Stimulated activated CD8-positive, alpha-beta memory T cell treated with anti-CD3 and anti-CD28 coated beads, Interleukin-15, amount 100 ng/mL, for 48 hours (primary cell): ENCODE measurements at places on chromosomes 1 and 21.

GRCh38 chr1:158101927-158102326 lies 78.8 kb upstream of the CD1D start:
- DNase-seq = no peak

- no peak for DNase-seq
These were observed 7.8 kb downstream of the PYHIN1 start for GRCh38 chr1:158939180-158939579.

DNA sequence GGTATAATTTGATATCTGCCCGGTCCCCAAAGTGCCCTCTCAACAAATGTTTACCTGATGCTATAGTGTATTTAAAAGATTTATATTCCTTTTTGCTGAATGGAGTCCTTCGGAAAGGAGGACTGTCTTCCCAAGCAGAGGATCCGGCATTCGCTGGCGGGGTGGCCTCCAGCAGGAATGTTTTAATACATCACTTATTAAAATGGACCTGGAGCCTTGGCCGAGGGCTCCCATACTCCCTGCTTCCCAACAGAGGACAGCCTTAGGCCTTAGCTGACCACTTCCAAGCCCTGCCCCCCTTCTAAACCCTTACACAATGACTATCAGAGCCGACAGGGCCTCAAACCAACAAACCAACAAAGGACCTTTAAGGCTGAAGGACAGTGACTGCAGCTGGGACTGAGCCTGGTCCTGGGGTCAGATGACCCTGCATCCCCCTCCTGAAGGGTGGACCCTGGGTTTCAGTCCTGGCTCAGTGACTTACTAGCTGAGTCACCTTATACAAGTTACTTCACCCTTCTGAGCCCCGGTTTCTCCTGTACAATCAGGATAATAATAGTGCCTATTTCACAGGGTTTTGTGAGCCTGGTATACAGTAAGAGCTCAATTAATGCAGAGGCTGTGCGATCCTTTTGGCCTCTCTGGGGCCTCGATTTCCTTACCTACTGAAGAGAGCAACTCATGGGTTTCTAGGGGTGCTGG lies 5.6 kb downstream of the CAMK2N1 start:
- DNase-seq = no peak

GRCh38 chr21:36288651-36289243 lies 31.2 kb upstream of the MORC3 start:
- DNase-seq = no peak

DNA sequence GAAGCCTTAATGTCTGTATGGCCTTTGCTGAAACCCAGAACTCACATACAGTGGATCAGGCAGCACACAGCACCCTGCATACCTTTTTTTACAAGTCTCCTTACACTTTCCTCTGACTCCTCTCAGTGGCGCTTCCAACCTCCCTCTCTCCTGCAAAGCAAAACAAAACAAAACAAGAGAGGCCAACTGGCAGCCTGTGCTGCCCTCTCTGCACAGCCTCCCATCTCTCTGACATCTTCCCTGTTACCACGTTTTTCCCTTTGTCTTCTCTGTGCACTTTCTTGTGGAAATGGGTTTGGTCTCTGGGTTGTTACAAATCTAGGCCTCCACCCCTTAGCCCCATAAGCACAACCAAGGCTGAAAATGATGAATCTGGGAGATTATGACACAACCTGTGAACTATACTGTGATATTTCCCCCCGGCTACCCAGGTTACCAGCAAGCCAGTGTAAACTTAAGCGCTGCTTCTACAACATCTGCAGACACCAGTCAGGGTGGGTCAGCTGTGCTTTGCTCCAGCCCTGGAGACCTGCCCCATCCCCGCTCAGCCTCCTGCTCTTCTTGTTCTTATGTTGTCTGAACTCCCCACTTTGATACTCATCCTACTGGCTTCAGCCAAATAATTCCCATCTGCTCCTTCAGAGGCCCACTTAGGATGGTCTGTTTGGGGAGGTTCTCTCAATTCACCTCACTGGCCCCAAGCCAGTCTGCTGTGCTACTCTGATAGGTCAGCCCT lies 54.9 kb upstream of the FMOD start:
- DNase-seq = no peak

DNA sequence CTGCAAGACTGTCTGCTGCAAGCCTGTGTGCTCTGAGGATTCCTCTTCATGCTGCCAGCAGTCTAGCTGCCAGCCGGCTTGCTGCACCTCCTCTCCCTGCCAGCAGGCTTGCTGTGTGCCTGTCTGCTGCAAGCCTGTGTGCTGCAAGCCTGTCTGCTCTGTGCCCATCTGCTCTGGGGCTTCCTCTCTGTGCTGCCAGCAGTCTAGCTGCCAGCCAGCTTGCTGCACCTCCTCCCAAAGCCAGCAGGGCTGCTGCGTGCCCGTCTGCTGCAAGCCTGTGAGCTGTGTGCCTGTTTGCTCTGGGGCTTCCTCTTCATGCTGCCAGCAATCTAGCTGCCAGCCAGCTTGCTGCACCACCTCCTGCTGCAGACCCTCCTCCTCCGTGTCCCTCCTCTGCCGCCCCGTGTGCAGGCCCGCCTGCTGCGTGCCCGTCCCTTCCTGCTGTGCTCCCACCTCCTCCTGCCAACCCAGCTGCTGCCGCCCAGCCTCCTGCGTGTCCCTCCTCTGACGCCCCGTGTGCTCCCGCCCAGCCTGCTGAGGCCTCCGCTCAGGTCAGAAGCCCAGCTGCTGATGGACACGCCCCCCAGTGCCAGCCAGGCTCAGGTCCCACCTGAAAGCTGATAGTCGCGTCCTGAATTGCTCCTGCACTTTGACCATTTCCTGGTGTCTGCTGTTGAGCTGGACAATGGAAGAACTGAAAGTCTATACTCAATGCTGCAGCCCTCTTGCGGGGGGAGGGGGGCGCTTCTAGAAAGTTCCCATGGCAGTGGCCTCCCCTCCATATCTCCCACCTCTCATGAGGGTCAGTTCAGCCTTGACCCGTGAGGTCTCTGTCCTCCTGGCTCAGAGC lies 1.2 kb downstream of the KRTAP10-4 start:
- DNase-seq = no peak

DNA sequence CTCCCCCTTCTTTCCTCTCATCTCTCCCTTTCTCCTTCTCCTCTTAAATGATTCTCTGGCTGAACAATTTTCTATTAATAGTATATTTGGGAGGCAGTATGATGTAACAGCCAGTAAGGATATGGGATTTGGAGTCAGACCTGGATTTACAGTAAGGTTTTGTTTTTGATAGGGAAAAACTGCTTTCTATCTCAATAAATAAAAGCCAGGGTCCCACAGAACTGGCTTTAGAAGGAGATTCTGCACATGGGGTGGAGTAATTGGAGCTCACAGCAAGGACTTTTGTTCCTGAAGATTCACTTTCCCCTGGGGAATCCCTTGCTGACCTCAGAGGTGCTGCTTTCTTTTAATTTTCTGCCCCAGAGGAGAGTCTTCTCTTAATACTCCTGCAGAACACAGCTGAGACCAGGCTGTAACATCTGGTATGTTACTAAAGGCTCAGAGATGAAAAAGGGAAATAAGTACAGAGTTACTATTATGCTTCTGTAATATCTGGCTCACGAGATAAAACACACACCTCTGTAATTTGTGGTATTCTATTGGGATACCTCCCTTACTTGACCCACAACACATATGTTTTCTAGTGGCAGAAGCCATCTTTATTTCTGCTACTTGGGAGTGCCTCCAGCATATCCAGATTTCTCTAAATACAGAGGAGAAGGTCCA lies 13.4 kb downstream of the EPB41 start:
- no peak for DNase-seq

DNA sequence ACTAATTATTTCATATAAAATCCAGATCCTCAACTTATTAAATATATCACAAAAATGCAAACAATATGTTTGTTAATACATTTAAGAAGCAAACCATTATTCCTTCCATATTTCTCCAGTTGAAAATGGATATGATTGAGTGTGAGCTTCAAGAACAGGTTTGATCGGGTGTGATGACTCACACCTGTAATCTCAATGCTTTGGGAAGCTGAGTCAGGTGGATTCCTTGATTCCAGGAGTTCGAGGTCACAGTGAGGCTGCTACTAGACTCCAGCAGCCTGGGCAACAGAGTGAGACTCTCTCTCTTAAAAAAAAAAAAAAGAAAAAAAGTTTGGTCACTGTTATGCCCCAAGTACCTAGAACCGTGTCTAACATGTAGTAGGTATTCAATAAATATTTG lies 42.9 kb upstream of the RRP15 start:
- DNase-seq = no peak

DNA sequence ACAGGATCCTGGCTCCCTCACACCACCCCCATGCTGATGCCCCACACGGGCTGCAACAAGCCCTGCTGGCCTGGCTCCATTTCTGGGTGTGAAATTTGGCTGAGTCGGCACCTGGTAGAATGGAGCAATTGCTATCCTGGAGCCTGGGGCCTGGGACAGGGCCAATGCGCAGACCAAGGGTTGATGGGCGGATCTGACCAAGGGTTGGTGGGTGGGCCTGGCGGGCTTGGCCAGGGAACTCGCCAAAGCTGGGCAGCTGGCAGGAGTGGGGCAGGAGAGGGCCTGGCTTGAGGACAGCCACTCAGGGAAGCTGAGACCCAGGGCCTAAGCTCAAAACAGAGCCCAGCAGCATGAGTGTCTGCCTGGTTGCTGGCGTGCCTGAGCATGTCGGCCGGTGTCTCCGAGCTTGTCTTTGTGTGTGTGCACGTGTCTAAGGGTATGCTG lies 70.9 kb upstream of the POU3F1 start:
- DNase-seq = no peak

DNA sequence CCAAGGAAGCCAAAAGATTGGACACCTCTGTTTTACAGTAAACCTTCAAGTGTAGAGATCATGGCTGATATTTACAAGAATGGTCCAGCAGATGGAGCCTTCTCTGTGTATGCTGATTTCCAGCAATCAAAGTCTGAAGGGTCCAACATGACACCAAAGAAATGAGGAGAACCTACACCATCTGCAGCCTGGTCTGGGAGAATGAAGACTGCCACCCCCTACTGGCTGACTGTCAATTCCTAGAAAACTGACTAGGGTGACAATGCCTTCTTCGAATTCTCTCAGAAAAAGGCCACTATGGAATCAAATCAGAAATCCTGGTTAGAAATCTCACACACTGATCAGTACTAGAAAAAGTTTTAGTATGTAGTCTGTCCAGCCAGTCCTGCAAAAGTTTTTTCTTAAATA lies 83.3 kb downstream of the CDC42BPA start:
- no peak for DNase-seq

DNA sequence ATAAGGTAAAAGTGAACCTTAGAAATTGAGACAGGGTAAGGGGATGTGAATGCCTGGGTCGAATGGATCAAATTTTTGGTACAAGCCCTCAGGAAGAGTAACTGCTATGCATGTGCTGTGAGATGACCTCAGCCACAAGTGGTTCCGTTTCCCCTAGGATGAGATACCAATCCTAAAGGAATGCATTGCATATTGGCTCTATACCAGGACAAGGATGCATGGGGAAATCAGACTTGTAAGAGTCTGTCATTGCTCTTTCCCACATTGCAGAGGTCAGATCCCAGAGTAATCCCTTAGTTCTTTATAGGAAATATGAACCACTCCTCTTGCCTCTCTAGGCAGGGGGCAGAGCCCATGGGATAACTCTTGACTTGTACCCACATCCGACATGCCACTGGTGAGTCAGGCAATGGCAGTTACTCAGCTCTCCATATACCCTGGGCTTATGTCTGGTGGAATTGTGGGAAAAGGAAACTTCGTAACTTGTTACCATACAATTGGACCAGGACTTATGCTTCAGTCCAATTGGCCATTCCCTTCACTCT lies 428.3 kb upstream of the ZRANB2 start:
- no peak for DNase-seq

- DNase-seq = no peak
These were observed 747.9 kb upstream of the NCAM2 start for GRCh38 chr21:20250337-20250736.

GRCh38 chr1:160665330-160666078 lies 18.7 kb upstream of the SLAMF1 start:
- no peak for DNase-seq

- no peak for DNase-seq
These were observed 888 bp upstream of the COL18A1 start for GRCh38 chr21:45403825-45404729.

GRCh38 chr1:113783254-113784103 lies 24.2 kb upstream of the PHTF1 start:
- no peak for DNase-seq

- no peak for DNase-seq
These were observed 21.1 kb downstream of the WDR47 start for GRCh38 chr1:109020693-109021257.

DNA sequence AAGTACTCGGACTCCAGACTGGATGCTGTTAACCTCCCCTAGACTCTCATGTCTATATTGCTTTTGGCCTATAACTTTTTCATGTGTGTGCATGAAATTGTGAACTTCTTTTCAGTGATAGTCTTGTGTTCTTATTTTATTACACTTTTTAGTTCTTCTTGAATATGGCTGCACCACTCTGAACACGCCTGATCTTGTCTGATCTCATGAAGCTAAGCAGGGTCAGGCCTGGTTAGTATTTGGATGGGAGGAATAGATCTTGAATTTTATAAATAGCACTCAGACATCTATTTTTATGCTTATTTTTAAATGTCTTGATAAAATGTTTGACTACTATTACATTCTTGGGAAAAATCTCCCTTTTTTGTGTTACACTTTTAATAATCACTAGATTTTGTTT lies 22.4 kb downstream of the TCP10L start:
- no peak for DNase-seq

- no peak for DNase-seq
These were observed 20.5 kb upstream of the PARP1 start for GRCh38 chr1:226428348-226428747.

DNA sequence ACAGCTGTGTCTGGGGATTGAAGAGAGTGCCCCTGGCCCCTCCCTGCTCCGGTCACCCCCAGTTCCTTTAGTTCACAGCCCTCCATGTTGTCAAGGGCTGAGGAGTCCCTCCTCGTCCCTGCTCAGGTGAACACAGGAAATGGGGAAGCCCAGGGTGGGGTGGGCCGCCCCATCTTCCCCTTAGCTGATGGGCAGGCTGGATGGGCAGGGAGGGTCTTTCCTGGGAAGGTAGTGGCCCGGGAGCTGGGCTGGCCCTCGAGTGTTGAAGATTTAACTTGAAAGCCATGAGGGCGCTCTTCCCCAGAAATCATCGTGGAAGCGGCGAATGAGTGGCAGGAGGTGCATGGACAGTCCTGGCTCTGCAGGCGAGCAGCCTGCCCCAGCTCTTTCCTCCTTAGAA lies 18.3 kb upstream of the NPHP4 start:
- DNase-seq = no peak

GRCh38 chr21:43596616-43597015 lies 62.7 kb downstream of the HSF2BP start:
- no peak for DNase-seq

GRCh38 chr1:200332716-200333115 lies 77.1 kb downstream of the ZNF281 start:
- no peak for DNase-seq

GRCh38 chr1:25808481-25809244 lies 8.7 kb downstream of the SELENON start:
- DNase-seq = no peak

- no peak for DNase-seq
These were observed 127.3 kb downstream of the RERE start for GRCh38 chr1:8690253-8690525.

GRCh38 chr1:28591708-28592320 lies at the start of gene RAB42:
Gene RAB42 (plus strand): TSS chr1:28592265. CDS start chr1:28592512, 247 bp downstream.
- DNase-seq = no peak

GRCh38 chr1:243474906-243475305 lies 219.1 kb downstream of the SDCCAG8 start:
- no peak for DNase-seq
